ENCODE measurements at places on chromosomes 2 and 18.

GRCh38 chr2:68340226-68341061 is 20.7 kb upstream of the CNRIP1 start:
- no peak for DNase-seq

DNA sequence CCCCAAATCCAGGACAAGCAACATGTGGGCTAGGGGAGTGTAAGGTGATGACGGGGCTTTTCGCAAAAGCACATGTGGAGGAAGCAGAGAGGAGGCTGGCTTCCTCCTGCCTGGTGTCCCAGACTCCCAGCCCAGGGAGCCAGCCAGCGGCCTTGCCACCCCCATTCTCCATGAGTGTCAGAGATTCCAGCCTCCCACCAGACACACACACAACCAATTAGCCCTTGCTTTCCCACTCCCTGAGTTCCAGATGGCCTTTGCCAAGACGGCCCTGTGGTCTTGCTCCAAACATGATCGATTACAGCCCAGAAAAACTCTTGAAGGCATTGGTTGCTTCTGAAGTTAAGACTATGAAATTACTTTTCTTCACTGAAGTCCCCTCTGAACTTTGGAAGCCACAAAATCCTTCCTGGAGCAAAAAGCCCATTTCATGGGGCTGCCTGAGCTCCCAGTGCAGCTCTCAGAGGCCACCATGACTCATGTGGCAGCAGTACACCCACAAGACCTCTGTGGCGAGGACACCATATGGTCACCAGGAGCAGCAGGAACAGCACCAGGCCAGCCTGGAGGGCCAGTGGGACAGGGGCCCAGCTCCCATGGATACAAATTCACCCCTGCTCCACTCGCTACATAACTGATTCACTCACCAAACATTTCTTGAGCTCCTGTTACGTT is 69.1 kb upstream of the PID1 start:
- no peak for DNase-seq

DNA sequence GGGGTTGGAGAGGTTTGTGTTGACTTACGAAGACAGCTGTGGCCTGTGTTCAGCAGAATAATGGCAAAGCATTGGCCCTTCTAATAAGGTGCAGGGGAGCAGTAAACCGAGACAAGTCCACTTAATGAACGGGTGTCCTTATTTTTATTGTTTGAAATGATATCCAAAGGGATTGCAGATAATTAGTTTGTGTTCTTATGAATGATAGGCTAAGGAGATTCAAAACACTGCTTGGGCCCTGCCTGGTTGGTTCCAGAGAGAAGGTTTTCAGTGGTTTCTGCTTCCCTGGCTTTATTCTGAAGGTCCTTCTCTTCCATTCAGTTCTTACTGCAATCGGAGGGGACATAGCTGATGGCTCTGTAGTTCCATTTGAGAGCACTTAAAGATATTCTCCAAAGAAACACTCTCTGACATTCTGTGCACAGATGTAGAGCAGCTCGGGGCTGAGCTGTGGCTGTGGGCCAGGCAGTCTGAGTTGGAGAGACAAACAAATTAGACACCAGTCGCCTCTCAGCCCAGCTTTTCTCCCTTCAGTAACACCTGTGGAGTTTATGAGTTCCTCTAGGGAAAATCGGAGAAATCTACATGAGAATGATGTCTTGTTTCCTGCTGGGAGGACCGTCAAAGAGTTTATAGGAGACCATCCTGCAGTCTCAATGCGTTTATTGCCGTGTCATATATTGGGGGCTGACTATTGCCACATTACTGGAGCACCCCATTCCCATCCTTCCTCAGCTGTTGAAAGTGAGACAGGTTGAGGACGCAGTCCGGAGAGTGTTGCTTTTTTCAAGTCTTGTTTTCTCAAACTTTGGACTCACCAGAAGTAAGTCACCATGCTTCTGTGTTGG is 6.5 kb downstream of the GREB1 start:
- DNase-seq = no peak

DNA sequence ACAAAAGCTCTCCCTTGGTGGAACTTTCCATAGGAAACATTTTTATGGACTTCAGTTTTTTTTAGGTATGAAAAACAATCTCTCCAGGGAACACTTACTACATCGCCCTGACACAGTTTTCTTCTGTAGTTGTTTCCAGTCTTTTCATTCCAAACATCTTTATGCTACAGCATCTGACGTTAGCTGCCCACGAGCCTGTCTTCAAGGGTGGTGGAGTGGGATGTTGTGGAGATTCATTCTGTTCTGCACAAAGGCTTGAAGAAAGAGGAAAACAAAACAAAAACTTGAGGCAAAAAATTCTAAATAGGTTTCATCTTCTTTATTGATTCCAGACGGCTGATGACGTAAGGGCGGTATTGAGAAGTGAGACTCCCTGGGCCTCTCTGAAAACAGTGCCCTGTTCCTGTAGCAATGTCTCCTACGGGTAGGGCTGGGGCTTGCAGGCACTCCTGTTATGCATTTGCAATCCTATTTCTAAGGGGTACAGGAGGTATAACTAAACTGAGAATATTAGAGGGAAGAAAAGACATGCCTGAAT is 375.0 kb downstream of the RNF144A start:
- DNase-seq = no peak

DNA sequence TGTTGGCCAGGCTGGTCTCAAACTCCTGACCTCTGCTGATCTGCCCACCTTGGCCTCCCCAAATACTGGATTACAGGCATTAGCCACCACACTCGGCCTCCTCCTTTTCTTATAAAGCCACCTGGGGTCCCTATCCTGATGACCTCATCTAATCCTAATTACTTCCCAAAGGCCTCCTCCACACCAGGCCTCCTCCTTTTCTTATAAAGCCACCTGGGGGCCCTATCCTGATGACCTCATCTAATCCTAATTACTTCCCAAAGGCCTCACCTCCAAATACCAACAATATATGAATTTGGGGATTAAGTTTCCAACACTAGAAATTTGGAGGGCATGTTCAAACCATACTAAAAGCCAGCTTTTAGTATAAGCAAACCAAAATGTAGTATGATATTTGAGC is 9.7 kb upstream of the RMC1 start:
- no peak for DNase-seq

DNA sequence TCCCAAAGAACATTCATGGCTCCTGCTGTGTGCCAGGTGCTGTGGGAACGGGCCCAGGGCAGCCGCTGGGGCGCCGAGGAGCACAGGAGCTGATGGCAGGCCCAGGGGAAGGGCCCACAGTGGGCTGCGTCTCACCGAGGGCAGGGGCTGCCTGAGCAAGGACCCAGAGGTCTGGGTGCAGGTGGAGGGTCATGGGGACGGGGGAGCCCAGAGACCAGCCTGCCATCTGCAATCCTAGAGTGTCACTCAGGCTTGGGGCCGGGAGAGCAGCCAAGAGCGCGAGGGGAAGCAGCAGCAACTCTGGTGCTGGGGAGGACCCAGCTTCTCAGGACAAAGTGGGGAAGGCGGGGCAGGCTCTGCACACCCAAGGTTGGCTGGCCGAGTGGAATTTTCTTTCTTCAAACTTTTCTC is 207.4 kb downstream of the HDAC4 start:
- DNase-seq = no peak

- DNase-seq = no peak
Observed at GRCh38 chr18:48923746-48924629, 26.8 kb downstream of the SMAD7 start.

DNA sequence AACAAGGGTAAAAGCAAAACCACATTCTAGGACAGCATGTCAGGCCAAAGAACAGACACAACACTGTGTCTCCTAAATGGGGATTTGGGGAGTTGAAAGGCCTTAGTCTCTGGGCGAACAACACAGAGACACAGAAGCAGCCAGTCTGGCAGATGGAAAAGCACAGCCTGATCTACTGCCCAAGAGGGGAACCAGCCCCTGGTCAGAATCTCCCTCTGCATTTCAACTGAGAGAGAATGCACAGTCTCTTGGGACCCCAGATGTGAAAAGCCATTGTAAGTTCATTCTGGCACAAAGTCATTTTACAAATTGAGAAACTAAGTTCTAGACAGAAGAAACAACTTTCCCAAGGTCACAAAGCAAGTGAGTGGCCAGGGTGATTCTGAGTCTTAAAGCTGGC is 331.7 kb downstream of the TNS1 start:
- DNase-seq = no peak

DNA sequence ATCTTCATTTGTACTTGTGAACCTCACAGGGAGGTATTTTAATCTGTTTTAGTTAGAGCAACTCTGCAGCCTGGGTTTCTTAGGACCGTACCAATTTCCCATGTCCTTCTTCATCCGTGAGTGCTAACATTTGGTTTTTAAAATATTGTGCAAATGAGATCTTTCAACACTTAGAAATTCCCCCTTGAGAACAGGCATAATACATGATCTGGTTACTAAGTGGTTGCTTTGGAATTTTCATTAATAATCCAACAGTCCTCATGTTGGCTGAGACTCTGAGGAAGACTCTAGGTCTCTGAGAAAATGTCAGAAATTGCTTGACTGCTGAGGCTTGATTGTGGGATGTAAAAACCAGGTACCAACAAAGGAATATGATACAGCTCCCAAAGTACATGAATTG is 125.6 kb upstream of the CDCA7 start:
- DNase-seq = no peak

- DNase-seq = no peak
Observed at GRCh38 chr2:59779571-59779970, 773.9 kb downstream of the BCL11A start.

GRCh38 chr2:206387808-206388207 is 55.5 kb upstream of the ADAM23 start:
- DNase-seq = no peak

DNA sequence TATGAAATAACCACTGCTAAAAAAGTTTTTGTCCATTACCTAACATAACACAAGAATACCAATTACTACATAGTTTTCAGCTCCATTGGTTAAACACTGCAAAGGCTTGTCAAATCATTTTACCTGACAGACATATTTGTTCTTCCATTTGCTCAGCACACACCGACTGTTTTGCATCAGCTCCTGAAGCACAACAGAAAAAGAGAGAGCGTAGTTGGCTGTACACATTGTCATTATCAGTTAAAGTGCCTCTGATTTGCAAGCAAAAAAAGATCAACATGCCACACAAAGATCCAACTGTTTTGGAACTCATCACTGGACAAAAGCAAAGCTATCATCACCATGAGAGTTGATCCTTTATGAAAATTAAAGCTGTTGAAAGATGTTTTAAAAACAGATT is 103.8 kb downstream of the WDPCP start:
- no peak for DNase-seq

DNA sequence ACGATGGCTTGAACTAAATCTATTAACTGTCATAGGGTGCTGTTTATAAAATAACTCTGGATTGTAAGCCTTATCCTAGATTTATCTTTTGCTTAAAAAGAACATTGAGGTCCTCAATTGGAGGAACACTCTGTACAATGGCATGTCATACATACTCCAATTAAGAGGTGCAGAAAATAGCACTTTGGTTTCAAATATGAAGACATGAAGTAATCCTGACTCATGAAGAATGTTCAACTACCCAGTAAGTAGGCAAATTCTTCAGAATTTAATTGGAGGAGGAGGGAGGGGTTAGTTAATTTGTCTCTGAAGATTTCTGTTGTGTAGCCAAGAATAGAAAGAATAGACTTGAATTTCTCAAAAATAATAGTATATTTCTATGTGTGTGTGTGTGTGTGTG is 36.1 kb downstream of the DCC start:
- no peak for DNase-seq

DNA sequence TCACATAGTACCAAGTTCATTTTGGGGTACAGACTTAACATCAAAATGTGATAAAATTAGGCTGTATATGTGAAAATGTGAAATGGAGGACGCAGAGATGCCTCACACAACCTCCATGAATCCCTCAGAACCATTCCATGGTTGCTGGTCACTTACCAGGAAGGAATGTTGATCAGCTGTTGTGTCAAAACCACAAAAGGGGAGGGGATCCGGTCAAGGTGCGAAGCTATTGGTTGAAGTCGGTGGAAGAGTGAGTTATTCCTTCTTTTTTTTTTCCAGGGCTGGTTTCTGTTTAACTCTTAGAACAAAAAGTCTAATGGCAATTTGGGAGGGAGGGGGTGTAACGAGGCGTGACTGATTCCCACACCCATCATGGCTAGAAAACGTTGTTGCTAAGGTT is 32.3 kb upstream of the REG3A start:
- DNase-seq = no peak

DNA sequence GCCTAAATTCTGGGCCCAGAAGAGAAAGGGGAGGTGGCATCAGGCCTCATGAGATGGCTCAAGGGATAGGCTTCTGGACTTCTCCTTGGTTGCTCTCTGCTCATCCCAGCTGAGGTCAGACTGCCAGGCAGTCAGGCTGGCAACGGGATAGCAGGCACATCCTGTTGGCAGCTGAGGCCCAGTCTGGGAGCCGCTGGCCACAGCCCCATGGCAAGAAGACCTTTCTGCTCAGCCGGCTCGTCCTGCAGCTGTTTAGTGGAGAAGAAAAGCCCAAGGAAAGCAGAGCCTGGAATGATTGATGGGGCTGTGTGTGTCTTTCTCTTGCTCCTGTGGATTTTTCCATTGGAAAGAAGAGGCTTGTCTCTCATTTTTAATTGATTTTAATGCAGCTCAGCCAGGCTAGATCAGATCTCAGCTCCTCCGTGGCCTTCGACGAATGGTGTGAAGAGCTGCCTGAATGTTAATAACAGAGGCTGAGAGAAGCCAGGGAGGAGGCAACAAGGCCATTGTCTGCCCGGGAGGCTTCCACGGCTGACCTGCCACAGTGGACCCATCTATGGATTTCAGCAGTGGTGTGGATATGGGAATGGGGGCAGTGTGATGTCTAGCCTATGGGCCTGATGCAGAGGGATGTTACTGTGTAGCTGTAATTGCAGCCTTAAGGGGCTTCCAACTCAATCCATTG is 99.5 kb downstream of the HS1BP3 start:
- no peak for DNase-seq

- no peak for DNase-seq
Observed at GRCh38 chr2:197079414-197079813, 152.9 kb upstream of the PGAP1 start.

DNA sequence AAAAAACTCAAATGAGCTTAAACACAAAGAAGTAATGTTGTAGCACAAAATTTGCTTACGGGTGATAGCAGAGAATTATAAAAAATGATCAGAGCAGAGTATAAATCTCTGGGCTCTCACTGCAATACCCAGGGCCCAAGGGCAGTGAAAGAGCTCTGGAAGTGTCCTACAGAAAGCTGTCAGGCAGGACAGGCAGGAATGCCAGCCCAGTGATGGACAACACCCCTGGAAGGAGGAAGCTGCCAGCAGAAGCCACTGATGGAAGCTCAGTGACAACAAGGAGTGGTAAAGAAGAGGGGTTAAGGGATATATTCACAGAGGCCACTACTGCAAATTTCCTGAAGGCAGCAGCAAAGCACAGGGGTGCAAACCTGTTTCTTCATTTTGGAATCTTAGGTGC is 214.9 kb downstream of the L3MBTL4 start:
- DNase-seq = no peak

- no peak for DNase-seq
Observed at GRCh38 chr2:209936106-209936666, 66.3 kb upstream of the RPE start.

- DNase-seq = no peak
Observed at GRCh38 chr2:197207106-197207505, 103.5 kb downstream of the ANKRD44 start.

GRCh38 chr2:3009005-3009404 is 368.6 kb downstream of the EIPR1 start:
- no peak for DNase-seq
